ENCODE measurements at places on chromosomes 7 and 10. TPM values are rescaled to one million over a fixed set of nuclear protein-coding genes. Genes with fewer than 3 reads are reported as not detected.

Gene COL28A1
- 9.2 TPM for total RNA-seq

Gene C10orf90
- total RNA-seq, result 10.3 TPM

- no peak for DNase-seq
These were observed 9.7 kb downstream of the TACR2 start for GRCh38 chr10:69406816-69407580.

DNA sequence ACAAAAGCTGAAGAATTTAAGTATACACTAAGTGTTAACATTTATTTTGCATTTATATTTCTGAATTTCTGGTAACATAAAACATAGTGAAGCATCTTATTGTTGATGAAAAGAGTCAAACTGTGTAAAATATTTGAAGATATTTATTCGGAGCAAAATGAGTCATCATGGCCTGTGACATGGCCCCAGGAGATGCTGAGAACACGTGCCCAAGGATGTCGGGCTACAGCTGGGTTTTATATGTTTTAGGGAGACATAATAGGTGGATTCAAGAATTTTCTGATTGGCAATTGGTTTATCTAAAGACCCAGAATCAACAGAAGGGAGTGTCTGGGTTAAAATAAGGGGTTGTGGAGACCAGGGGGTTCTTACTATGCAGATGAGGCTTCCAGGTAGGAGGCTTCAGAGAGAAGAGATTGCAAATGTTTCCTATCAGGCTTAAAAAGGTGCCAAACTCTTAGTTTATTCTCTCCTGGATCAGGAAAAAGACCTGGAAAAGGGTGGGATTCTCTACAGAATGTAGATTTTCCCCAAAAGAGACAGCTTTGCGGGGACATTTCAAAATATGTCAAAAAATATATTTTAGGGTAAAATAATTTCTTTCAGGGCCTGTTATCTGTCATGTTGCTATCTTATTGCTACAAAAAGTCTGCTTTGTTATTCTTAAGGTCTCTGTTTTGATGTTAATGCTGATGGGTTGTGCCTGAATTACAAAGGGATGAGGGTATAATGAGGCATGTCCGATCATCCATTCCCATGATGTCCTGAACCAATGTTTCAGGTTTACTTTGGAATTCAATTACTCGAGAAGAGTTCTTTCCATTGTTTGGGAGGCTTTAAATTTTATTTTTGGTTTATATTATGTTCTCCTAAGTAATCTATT, 74.5 kb downstream of the VWDE start:
- no peak for DNase-seq

GRCh38 chr7:148809856-148810255, 74.2 kb downstream of the EZH2 start:
- DNase-seq, result no peak

Gene C10orf67
- 7.1 TPM for total RNA-seq

GRCh38 chr7:139092090-139092796, 17.3 kb downstream of the ZC3HAV1 start:
- no peak for DNase-seq

Gene ATP5F1C
- 246 TPM for total RNA-seq

DNA sequence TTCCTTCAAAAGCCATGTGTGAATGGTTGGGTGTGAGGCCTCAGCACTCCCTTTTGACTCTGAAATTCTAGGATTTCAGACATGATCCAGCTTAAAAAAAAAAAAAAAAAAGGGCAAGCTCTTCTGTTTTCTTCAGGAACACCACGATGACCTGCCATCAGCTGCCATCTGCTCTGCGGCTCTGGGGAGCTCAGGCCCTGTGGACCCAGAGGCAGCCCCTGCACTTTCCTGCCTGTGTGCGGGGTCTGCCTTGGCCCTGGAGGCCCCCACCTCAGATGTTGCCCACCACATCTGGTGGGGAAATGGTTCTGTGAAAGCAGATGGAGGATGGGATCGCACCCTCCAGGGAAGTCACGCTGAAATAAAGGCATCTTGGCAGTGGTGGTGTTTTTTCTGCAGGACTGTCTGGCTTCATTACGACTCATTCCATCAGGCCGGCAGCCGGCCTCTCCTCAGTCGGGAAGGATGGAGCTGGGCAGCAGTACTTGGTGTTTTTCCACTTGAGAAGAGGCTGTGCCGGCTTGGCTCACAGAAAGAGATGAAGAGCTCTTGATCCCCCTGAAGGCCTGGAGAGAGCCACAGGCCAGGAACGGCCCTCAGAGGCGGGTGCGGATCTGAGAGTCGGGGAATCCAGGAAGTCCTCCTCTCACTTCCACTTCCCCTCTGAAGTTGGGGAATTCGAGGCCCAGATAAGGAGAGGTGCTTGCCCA, 66.1 kb upstream of the AQP1 start:
- DNase-seq, result peak; percentile 69

DNA sequence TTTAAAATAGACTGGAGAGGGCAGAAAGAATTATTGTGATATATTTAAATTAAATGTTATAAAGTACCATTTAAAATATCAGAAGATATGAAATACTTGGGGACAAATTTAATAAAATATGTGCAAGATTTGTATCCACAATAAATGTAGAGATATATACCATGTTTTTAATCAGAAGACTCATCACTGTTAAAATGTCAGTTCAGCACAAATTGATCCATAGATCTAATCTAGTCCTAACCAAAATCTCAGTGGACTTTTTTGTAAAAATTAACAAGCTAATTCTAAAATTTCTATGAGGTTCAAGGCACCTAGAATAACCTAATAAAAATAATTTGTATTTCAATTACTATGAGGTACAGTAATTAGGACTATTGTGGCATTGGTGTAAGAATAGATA, 96.4 kb downstream of the CTNNA3 start:
- no peak for DNase-seq

DNA sequence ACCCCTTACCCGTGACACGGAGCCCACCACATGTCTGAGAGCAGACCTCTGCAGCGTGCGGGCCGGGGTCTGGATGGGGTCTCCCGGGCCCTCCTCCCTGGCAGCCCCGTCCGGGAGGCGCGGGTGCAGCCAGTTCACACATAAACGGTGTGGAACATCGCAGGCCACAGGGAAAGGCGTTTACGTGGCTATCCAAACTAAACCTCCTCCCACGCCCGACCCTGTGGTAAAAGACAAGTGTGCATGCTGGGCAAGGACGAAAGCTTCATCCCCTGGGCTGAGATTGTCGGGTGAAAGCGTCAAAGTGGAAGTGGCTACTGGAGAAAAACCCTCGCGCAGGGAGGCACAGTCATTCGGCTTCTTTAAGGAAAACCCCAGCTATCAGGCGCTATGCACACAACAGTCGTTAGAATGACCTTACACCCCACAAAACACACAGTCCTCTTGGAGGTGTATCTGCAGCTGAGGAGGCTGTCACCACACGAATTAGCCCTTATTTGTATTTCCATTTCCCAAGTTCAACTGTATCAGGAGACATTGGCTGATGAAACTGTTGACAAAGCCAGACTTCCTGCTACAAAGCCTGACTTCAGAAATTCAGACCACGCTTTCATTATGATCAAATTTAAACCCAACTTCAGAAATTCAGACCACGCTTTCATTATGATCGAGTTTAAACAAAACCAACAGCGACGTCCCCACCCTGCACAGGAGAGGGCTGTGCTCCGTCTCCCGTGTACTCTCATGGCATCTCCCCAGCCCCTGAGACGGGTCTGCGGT, 15.3 kb downstream of the GPER1 start:
- DNase-seq, result no peak

DNA sequence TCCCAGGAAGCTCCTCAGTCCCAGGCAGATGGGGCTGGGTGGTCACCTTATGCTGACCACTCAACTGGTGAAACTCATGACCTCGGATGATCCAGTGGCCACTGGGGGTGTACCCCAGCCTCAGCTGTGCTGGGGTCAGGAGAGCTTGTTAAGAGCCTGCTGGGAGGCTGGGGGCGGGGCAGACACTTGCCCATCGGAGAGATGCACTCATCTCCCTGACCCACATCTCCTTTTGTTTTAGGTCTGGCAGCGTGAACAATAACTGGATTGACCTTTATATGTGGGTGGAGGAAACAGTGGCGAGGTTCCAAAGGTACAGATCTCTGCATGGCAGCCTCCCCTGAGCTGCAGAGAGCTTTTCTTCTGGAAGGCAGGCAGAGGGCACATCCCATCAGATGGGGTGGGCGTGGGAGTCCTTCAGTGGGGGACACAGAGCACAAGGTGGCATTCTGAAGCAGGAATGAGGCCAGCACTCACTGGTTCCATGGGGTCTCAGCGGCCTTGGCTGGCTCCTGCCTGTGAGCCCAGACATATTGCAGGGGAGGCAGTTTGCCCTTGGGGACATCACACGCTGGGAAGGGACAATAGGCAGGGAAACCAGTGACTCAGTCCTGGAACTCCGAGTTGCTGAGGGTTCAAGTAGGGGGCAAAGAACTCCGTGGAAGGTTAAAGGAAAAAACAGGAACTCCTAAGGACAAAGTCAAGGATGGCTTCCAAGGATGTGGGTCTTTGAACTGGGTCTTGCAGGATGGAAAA, 5.2 kb downstream of the ANTXRL start:
- peak; percentile 92 for DNase-seq

DNA sequence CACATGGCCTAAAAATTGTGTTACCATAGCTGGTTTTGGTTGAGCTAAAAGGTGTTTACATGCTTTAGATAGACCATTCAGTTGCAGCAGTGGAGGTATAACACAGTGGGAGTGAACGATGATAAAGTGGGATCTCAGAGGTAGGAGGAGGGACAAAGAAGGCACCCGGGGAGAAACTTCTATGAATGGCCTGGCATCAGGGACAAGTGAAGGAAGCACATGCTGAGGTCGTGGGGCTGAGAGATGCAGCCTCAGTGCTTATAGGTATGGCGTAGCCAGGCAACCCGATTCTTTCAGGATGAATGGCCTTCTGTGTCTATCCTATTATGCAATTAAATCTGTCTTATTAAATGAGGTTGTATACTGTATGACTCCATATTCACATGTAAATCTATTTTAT, 3.9 kb upstream of the CDK6 start:
- no peak for DNase-seq

Gene SPDYE16
- total RNA-seq, result 1.3 TPM

GRCh38 chr10:69567920-69568319, 5.3 kb downstream of the NEUROG3 start:
- peak; percentile 72 for DNase-seq

DNA sequence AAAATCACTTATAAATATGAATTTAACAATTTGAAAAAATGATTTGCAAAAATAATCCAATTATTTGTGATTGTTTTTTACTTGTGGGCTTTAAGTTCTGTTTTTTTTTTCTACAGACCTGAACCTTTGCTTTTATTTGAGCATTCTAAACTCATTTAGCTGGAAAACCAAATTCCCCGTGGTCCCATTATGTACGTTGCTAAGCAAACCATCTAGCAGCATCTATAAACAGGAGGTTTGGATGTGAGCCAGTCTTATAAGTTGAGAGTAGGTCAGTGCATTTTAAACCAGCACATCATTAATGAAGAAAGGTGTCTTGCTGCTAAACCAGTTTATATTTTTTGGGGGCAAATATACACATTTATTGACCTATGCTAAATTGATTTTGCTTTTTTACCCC, 77.3 kb downstream of the LRRN3 start:
- DNase-seq, result no peak

DNA sequence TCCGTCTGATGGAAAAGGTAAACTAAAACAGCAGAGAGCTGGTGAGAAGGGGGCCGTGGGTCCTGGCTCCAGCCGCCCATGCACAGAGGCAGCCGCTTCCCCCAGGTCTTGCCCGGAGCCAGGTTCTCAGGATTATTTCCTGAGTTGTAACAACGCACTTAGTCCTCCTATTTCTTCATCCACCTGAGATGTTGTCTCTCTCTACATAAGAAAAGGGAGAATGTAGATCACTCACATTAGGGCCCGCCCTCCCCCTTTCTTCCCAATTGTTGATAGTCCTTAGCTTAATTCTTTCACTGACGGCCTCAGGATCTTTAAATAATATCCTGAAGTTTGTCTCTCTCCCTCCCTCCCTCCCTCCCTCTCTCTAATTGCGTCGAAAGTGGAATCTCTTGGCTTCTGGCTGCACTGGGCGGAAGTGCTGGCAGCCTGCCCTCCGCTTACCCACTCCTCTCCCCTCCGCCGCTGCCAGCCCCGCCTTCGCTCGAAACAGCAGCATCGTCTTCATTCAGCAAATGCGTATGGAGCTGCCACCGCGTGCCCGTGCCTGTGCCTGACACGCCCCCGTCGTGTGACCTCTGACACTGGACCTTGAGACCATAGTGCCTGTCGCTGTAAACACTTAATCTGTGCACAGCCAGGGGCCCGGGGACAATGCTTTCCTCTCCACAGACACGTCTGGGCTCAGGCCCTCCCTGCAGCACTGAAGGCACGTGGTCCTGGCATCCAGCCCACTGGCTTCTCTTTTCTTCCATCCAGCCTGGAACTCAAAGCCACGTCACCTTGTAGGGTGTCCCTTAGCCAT, 174.5 kb upstream of the PPP2R2D start:
- DNase-seq, result peak; percentile 80

DNA sequence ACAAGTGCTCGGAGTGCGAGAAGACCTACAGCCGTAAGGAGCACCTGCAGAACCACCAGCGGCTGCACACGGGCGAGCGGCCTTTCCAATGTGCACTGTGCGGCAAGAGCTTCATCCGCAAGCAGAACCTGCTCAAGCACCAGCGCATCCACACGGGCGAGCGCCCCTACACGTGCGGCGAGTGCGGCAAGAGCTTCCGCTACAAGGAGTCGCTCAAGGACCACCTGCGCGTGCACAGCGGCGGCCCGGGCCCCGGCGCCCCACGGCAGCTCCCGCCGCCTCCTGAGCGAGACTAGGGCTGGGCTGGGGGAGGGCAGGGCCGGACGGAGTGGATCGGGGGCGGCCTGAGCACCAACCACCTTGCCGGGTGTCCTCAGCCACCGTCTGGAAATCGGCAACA, 15.1 kb upstream of the ZNF212 start:
- no peak for DNase-seq

GRCh38 chr7:28941633-28942032, 16.5 kb downstream of the TRIL start:
- DNase-seq, result no peak

Gene PLEKHA1
- 27.6 TPM for total RNA-seq

DNA sequence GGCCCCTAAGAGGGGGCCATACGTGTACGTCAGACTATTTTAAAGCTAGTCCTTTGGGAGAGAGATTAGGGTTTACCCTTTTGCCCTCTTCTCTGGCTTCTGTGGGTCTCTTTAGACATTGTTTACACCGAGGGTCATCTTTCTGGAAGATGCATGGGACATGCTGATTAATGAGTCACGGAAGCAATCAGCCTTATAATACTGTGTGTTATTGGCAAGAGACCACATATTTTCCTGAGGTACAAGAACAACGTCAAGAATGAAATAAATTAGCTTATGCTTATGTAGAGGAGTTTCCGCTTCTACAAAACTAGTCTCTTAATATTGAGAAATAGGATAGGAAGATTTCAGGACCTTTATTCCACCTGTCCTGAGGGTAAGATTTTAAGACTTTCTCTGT, 327.7 kb downstream of the BBS9 start:
- DNase-seq, result no peak

Gene FKBP6
- total RNA-seq, result 60.9 TPM

Gene ENO4
- total RNA-seq, result 5.6 TPM

DNA sequence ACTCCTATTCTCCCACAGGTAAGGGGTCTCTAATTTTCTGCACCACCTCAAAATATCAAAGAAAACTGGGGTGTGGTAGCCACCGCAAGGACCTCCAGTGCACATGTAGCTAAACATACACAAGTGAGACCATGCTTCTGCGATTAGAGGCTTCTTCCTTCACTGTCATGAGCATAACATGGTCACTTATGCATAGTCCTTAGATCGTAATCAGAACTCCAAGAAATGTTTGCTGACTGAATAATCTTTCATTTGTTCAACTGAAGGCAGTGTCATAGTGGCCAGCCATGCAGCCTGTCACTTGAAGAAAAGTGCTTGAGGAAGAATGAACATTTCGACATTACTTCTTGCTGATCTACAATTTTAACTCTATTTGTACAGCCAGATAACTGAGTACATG, 14.6 kb downstream of the TWIST1 start:
- DNase-seq, result no peak

GRCh38 chr10:52759154-52759553, 13.4 kb downstream of the MBL2 start:
- DNase-seq, result no peak
